ENCODE measurements at places on chromosomes 12 and 14. TPM values are rescaled to one million over a fixed set of nuclear protein-coding genes. Genes with fewer than 3 reads are reported as not detected.

DNA sequence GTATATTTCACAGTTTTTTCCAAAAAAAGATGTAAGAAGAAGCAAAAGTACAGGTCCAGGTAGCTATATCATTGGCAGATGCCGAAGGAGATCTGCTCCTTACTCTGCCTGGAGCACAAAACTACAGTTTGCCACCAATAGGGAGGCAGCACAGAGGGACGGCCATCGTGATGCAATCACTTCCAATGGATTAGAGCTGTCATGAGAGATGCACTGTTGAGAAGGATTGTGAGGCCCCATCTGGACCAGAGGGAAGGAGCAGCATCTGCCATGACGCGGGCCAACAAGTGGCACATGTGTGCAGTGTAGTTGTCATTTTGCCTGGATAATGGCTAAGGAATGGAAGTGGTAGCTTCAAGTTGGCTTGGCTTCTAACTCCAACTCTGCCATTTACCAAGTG, 318.8 kb upstream of the FKBP4 start:
- H3K27me3 ChIP-seq = no peaks in the 10 kb centered on the region
- DNase-seq = no peak
- H3K4me3 ChIP-seq = no peak overlapping the region
- H3K4me1 ChIP-seq = no peaks in the 10 kb centered on the region

DNA sequence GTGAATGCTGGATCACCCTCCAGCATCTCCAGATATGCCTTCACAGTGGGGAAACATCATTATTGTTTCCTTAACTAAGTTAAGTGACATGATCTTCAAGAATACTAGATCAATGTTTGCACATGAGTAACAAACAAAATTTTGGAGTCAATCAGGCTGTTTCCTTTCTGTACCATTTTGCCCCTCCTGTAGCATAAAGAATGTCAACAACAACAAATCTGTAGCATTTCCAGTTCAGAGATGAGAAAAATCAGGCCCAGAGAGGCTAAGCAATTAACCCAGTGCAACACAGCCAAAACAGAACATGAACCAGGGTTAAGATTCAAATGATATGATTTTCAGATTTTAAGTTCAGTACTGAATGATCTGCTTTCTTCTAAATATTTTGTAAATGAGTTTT, 31.7 kb downstream of the SRRM4 start:
- H3K4me3 ChIP-seq = no peak overlapping the region
- H3K36me3 ChIP-seq = no peaks in the 10 kb centered on the region
- no peak for DNase-seq
- no peak overlapping the region for H3K27ac ChIP-seq

- H3K36me3 ChIP-seq = no peaks in the 10 kb centered on the region
- no peak for DNase-seq
- H3K27ac ChIP-seq = no peak overlapping the region
- H3K4me1 ChIP-seq = peaks cover 3% of the 10 kb centered on the region
- H3K4me3 ChIP-seq = no peak overlapping the region
Observed at GRCh38 chr12:54725233-54725843, 77.2 kb upstream of the DCD start.

DNA sequence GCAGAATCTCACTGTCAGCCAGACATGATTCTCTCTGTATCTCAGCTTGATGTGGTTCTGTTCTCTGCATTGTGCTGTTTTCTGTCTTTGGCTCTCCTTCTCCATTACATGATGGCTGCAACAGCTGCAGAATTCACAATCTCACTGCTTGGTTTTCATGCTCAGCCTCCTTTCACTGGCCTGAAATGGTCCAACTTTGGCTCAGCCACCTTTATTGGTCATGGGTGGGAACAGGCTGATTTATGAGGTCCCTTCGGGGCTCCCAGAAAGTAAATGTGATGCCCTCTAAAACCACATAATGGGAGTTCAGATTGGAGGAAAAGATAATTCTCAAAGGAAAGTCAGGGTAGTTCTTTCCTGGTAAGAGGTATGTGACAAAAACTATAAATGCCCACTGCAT, 597.0 kb downstream of the ETNK1 start:
- no peaks in the 10 kb centered on the region for H3K36me3 ChIP-seq
- H3K4me1 ChIP-seq = no peaks in the 10 kb centered on the region
- DNase-seq = no peak
- H3K4me3 ChIP-seq = no peak overlapping the region

DNA sequence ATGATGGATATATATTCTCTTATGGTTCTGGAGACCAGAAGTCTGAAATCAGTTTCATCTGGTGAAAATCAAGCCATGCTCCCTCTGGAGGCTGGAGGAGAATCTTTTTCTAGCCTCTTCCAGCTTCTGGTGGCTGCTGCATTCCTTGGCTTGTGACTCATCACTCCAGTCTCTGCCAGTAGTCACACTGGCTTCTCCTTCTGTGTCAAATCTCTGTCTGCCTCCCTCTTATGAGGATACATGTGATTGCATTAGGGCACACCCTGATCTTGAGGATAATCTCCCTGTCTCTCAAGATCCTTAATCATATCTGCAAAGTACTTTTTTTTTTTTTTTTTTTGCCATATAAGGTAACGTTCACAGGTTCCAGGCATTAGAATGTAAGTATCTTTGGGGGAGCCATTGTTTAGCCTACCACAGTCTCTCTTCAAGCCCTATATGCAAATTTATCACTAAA, 17.7 kb downstream of the DNAL1 start:
- no peak overlapping the region for H3K27ac ChIP-seq
- no peak for DNase-seq
- no peaks in the 10 kb centered on the region for H3K36me3 ChIP-seq
- H3K4me3 ChIP-seq = no peak overlapping the region

Gene ERP27
- 2.1 TPM for total RNA-seq

Gene BEGAIN
- total RNA-seq = 2.4 TPM

Gene FGF6
- not detected for total RNA-seq

Gene MYO1A
- total RNA-seq = 0.51 TPM

Gene RARG
- total RNA-seq = 67.0 TPM

Gene SAMD15
- total RNA-seq = 1.0 TPM

Gene SSTR1
- not detected for total RNA-seq
